NCI-H82 (cell line): ENCODE measurements at places on chromosomes 1 and 21.

DNA sequence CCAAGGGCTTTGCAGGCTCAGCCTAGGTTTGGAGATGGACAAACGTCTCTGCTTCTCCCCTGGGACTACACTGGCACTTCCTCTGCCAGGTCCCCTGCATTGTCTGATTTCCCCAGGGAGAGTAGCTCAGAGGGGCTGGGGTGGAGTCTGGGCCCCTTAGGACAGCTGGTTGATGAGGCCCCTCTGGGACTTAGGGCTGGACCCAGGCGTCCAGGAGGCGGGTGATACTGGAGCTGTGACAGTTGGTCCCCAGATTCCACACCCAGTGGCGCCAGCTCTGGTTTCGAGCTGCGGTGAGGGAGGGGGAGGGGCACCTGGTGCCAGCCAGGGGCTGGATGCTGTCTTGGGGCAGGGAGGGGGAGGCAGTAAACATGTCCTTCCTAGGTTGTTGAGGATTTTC is 7.4 kb upstream of the MEX3A start:
- DNase-seq: peak; percentile 99

DNA sequence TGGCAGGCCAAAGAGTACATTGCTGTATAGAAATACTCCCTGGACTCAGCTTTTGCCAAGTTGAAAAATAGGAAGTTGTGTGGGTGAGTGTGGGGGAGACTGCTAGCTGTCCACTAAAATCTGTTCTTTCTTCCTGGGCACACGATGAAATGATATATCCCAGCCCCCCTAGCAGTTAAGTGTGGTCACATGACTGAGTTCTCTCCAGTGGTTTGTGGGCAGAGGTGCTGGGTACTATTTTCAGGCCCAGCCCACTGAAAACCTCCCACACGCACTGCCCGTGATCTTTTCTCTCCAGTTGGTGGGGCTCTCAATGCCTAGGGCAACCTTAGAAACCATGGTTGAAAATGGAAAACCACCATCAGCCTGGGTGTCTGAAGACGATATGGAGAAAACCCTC is 119.7 kb upstream of the LMO4 start:
- no peak for DNase-seq

GRCh38 chr1:69702085-69702484 is 134.4 kb downstream of the LRRC7 start:
- DNase-seq: no peak

DNA sequence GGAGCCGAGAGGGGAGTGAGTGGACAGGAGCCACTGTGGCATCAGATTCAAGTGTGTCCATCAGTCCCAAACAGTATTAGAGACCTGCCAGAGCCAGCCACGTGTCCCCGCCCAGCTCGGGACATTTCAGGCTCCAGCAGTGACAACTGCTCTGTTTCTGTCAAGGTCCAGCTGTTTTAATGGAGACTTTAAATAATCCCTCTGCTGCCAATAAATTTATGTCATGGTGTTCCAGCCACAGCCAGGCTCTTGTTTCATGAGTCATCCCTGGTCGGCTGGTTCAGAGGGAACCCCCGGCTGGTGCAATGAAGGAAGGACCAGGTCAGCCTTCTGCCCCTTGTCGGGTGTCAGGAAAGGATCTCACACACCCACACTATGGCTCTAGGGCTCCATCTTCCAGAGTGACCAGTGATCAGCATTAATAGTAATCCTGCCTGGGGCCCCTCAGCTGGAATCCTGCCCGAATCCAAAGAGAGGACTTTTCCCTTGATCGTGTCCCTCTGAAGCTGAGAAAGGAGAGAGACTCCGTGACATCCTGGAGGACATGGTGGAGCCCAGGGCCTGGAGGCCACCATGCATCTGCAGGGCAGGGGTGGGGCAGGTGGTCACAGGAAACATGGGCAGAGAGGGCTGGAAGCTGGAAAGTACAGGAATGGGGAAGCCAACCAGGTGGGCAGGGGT is 197.3 kb downstream of the MATN1 start:
- DNase-seq: no peak

- DNase-seq: peak; percentile 33
These were observed 73.4 kb downstream of the GALNT2 start for GRCh38 chr1:230140221-230141020.

DNA sequence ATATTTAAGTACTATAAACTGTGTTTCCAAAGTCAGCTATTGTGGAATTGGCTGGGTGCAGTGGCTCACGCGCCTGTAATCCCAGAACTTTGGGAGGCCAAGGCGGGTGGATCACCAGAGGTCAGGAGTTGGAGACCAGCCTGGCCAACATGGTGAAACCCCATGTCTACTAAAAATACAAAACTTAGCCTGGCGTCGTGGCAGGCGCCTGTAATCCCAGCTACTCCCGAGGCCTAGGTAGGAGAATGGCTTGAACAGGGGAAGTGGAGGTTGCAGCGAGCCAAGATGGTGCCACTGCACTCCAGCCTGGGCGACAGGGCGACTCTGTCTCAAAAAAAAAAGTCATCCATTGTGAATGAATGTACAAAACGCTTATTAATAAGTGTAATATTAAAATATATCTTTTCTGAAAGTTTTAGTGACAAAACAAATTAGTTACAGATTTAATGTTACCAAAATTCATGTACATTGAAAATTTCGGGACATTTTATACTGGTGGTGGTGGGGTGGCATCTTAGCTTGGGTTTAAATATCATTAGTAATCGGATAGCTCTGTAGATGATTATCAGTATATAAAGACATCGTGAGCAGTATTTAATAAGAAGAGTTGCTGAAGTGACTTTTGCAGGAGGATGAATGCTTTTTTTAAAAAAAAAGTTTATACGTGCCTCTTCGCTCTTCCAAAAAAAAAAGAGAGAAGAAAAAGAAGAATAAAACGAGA is 503 bp upstream of the SRSF11 start:
- peak; percentile 31 for DNase-seq

GRCh38 chr1:43851561-43852338 is 81.9 kb upstream of the ARTN start:
- DNase-seq: no peak

- no peak for DNase-seq
These were observed 108.7 kb upstream of the ARHGEF16 start for GRCh38 chr1:3345792-3346191.
